ENCODE measurements at places on chromosomes 5 and 9.

- no peak for DNase-seq
Observed at GRCh38 chr9:10614196-10614800, 1.5 kb upstream of the PTPRD start.

DNA sequence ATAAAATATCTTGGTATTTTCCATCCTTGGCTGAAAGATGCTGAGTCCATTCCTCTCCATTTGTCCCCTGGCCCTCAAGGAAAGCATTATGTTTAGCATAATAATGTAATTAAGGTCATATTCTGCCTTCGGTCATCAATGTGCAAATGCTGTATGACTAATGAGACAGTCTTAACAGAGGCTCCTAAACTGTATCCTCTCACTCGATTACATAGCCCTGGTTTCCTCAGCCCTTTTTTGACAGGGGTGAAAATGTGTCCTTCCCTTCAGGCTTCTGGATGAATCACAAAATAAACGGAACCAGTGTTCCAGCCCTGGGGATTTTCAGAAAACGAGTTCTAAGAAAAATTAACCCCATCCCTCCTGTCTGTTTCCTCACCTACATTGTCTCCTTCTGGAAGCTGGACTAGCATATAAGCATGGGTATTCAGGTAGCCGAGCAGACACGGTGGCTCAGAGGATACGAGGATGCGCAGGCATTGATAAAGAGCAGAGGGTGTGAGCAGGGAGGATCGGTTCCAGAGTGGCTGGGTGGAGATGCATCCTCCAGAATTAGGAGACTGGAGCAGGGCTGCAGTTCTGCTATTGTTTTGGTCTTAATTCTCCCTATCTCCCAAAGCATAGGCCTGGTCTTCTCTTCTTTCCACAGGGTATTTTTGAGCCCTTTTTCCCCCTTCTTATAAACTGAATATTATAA, 742.9 kb downstream of the TLR4 start:
- no peak for DNase-seq

- no peak for DNase-seq
Observed at GRCh38 chr5:65808818-65809217, 86.8 kb downstream of the NLN start.

- DNase-seq: no peak
Observed at GRCh38 chr5:58674711-58675110, 91.8 kb downstream of the RAB3C start.

DNA sequence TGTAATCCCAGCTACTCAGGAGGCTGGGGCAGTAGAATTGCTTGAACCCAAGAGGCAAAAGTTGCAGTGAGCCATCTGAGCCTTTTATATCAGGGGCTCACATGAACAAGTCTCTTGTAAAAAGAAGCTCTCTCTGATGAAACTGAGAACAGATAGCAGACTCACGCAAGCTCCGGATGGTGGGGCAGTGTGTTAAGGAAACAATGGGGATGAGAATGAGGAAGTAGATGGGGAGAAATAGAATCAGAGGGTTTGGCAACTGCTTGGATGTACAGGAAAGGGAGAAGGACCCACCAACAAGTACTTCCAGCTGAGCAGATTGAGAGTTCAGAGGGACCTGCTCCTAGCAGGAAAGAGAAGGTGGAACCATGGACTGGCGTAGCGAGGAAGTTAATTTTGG, 18.6 kb downstream of the TMEM252 start:
- no peak for DNase-seq

DNA sequence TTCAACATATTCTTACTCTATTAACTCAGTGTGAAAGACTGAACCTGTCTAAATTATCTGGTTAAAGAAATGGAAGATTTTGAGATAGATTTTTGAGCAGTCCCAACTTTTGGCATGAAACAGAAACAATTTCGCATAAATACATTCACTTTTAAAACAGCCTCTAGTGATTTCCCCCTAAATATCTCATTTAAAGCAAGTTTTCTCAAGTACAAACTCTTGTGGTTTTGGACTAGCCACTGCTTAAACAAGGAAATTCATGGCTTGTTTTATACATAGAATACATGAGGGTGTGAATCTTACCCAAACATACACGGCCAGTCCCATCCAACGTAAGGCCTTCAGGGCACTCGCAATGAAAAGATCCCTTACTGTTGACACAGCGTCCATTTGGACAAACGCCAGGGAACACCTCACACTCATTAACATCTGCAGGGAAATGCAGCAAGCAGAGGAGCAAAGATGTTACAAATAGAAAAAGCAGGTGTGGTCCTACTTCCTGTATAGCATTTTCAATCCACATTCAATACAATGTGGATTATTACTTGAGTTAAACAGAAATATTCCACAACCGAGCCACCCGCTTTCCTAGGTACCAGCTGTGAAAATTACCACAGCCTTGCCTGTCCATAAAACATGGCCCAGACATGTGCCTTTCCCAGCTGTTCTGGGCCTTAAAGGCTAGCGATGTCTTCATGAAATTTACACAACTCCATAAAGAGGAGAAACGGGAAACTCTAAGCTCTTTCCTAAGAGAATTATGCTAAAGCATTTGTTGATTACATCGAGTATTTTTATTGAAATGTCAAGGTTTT, 188.8 kb downstream of the FBN2 start:
- DNase-seq: peak; percentile 67

DNA sequence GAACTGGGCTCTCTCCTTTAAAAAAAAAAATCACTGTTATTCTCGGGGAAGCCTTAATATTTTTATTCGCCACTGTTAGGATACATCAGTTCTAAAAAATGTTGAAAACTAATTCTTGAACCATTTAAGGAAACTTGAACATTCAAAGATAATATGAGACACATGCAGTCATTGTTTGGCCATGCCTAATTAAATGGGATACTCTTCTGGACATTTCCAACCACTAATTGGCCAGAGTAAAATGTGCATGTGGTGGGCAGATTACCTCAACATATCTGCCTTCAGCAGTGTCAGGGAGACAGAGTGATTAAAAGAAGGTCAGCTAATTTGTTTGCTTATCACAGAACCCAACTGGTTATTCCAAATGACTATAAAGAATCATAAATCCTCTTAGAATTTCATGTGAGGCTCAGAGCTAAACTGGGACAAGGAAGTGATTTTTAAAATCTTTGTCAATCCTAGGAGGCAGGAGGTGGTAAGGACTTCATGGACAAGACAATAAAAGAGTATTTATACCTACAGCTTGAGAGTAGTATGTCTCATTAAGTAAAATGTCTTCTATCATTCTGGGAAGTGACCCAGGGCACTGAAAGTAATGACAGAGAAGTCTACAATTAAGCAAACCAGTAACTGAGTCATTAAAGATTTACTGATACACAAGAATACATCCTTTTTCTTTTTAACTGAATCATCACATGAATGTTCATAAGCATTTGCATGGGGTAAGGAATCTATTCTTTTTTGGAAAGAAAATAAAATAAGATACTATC, 242.9 kb upstream of the TRPM3 start:
- DNase-seq: no peak

DNA sequence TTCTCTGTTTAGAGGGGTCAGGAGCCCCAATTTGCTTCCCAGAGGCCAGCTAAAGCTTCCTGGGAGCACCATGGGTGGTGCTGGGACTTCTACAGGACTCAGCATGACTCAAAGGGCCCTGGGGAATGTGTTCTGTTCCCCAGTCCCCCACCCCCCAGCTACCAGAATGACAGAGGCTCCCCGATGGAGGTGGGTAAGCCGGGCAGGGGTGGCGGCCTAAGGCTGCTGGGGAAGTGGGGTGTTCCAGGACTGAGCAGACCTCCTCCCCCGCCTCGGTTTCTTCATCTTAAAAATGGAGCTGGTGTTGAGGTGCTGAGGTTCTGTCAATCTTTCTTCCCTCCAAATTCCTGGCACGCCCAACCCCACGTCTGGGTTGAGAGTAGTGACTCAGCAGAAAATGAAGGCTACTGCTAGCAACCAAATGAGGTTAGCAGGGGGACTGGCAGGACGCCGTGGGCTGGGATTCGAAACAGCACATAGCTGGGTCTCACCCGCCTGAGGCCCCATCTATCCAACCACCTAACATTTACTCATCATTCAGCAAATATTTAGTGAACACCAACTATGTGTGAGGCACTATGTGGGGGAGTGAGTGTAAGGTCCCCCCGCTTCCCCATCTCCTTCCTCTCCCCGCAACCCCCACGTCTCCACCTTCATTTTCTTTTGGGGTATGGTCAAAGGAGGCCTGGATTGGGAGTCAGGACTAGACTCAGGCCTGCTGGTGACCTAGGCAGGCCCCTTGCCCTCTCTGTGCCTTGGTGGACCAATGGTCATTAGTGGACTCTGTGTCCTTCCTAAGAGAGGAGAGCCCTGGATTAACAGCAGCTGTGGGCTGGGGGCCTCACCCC, 50.2 kb downstream of the C9orf50 start:
- peak; percentile 4 for DNase-seq

DNA sequence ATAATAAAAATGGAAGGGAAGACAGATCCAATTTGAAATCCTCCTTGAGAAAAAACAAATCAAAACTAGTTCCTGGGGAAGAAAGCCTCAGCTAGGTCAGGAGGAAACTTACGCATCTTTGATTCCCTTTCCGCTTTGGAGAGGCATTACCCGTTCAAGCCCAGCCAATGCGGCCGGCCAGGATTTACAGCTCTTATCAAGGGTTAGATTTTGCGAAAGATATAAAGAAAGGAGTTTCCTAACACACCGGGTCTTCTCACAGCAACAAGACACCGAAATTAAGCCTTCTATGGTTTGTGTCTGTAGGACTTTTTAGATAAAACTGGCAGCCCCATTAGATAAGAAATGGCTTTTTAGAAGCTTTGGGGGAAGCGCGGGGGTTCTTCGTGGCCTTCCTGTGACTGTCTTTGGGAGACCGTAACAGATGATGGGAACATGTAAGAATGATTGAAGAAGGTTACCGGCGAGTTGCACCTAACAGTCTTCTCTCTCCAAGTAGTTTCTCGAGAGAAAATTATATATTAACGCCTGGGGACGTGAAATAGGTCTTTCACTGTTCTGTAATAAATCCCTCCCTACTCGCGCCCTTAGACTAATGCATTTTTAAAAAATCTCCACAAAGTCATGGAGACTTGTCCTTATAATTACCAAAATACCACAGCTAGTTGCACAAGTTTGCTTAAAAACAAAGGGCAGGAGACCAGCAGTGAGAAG, 1.3 kb upstream of the ISL1 start:
- DNase-seq: no peak

DNA sequence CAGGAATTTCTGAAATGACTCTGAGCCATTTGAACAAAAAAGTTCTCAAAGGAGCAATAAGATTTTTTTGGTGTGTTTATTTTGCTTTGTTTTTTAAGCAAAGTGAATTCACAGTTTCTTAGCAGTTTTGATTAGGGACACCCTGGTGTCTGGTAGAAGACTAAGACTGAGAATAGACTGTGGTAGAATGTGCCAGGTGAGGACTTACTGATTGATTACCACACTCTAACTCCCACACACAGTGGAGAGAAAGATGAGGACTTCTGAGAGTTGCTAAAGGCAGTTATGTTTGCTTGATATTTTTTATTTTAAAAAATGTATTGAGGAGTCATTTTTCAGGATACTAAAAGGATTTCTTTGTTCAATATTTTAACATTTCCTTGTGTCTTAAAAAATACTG, 175.1 kb downstream of the CD180 start:
- DNase-seq: no peak

DNA sequence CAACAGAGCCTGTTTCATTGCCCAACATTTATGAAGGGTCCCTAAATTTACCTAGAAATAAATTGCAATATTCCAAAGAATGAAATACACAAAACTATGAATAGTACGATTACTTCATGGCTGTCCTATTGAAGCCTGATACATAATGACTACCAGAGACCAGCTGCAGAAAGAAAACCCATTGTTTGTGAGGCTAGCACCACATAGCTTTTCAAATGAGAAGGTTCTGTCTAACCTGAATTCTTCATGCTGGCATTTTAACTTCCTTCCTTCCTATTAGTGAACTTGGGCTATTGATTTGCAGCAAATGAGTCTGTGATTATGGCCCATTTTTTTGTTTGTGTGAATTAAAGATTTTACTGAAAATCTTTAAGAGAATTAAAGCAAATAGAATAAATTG, 47.3 kb downstream of the MEGF10 start:
- no peak for DNase-seq

GRCh38 chr5:90529939-90530677, 724 bp upstream of the LYSMD3 start:
- DNase-seq: peak; percentile 46

GRCh38 chr5:57658018-57658417, 175.4 kb upstream of the ACTBL2 start:
- no peak for DNase-seq

DNA sequence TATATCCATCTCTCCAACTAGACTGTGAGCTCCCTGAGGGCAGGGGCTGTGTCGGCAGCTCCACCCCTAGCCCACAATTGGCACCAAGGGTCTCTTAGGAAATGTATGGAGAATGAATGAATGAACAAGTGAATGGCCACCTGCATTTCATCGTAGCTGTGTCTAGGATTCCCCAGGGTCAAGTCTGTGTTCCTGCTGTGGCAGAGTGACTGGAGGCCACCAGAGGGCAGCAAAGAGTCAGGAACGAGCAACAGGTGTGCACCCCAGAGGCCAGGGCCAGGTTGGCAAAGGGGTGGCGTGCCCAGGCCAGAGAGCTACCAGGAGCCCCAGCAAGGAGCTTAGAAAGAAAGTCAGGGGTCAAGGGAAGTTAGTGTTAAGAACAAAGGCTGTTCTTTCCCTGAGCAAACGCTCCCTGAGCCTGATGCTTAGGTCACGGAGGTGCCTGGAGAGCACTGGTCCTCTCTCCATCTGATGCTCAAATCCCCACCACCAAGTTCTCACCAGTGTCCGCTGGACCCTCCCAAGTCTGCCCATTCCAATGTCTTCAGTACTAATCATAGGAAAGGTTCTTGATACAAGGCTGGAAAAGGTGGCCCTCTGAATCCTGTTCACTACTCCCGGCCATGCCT, 160.7 kb downstream of the PAX5 start:
- DNase-seq: peak; percentile 37

DNA sequence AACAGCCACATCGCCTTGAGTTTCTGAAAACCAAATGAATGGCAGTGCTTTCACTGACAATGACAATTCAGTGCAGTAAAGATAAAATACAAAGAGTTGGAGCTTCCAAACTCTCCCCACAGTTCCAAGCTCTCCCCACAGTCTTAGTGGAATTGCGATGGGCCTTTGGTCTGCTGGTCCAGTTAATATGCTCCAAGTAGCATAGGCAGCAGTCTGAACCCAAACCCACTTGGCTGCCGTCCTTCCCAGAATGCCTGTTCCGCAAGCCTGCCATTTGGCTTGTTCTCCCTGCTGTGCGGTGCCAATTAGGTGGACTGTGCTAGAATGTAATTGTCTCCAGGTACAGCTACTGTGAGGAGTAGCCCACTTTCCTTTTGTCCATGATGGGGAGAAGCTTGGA, 250.1 kb downstream of the GOLPH3 start:
- DNase-seq: no peak

DNA sequence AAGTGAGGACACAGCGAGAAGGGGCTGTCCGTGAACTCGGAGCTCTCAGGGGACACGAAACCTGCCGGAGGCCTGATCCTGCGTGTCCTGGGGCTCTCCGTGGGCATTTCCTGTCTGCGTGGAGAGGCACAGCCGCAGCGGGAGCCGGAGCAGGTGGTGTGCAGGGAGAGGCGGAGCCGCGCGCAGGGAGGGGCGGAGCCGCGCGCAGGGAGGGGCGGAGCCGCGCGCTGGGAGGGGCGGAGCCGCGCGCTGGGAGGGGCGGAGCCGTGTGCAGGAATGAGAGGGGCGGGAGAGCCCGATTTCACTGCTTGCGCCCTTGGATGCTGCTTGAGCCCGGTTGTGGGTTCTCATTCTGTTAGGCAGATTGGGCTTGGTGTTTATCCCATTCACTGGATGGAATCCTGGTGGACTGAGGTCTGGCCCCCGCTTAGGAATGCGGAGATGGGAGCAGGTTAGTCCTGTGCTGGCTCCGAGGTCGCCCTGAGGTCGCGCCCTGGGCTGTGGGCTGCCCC, 26.7 kb downstream of the NDUFS6 start:
- no peak for DNase-seq

- DNase-seq: no peak
Observed at GRCh38 chr5:79811904-79812303, 122.3 kb downstream of the CMYA5 start.

Data from NCI-H510A treated with DMSO at 0.1 percent for 48 hours (cell line).